ENCODE measurements at places on chromosomes 4 and X. TPM values are rescaled to one million over a fixed set of nuclear protein-coding genes. Genes with fewer than 3 reads are reported as not detected.

- no peak for DNase-seq
Observed at GRCh38 chr4:33037464-33037863, 2317.3 kb downstream of the PCDH7 start.

GRCh38 chrX:45992402-45993123 is 552.7 kb downstream of the ZNF674 start:
- no peak for DNase-seq

DNA sequence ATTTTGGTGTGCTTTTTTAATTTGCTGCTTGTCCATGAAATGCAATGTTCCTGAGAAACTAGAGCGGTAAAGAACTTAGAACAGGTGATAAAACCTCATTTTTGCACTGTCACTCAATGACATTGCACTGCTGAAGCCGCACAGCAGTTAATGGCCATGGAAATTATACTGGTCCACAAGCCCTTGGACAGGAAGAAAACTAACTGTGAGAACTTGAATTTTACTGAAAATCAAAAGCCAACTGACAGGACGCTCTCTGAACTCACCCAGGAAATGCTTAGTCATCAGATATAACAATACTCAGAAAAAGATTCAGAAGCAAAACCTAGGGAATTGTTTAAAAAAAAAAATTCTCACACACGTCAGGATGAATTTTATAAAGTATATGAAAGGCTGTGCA is 246.4 kb upstream of the SLC7A11 start:
- no peak for DNase-seq

- DNase-seq, result no peak
Observed at GRCh38 chr4:147899512-147899911, 167.6 kb downstream of the ARHGAP10 start.

- no peak for DNase-seq
Observed at GRCh38 chrX:41394293-41394692, 52.9 kb upstream of the NYX start.

The BMX gene
- total RNA-seq, result not detected

Data from activated B cell treated with CpG ODN at 0.5 μM for 24 hours (primary cell).